ENCODE measurements at places on chromosomes 5 and 9.

GRCh38 chr5:56985936-56986625 is 34.2 kb upstream of the MIER3 start:
- no peak for DNase-seq

- no peak for DNase-seq
Observed at GRCh38 chr5:99600952-99601351, 672.1 kb upstream of the CHD1 start.

- no peak for DNase-seq
Observed at GRCh38 chr5:52139888-52140615, 647.7 kb upstream of the ITGA1 start.

DNA sequence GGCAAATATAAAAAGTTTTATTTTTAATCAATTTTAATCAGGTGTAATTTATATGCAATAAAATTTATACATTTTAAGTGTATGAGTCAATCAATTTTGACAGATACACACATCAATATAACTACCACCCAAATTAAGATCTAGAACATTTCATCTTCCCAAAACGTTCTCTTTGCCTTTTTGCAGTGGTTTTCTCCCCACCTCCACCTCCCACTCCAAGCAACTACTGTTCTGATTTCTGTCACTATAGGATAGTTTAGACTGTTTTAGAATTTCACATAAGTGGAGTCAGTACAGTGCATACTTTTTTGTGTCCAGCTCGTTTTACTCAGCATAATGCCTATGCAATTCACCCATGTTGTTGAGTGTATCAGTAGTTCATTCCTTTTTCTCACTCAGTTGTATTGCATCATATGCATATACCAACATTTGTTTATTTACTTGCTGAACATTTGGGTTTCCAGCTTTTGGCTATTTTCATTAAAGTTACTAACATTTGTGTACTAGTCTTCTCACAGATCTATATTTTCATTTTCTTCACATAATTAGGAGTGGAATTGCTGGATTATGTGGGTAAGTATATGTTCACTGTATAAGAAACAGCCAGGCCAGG is 52.2 kb upstream of the DHFR start:
- DNase-seq = no peak

DNA sequence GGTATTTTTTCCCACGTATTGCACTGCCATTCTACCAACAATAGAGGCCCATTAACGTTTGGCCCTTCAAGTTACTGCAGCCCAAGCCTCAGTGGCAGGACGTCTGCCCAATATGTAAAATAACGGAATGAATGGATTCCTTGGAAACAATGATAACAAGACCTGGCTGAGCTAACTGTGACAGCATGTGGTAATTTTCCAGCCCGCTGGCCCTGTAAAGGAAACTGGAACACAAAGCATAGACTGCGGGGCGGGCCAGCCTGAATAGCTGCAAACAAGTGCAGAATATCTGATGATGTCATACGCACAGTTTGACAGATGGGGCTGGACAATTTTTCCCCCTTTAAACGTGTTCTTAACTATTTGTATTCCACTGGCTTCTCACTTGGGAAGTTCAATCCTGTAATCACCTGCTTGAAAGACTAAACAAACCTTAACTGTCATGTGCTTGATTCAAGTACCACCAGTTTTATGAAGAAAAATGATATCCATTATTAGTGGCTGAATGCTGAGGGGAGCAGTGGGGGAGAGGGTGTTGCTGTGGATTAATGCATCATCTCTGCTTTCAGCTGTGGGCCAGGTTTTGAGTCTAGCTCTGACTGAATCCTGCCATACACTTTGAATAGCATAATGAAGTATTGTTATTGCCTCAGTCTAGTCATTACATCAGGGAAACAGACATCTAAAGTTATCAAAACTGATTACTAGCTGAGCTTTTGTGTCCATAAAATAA is 323.9 kb downstream of the TMEM161B start:
- DNase-seq = no peak

Measured in activated T-cell treated with anti-CD3 and anti-CD28 coated beads, Interleukin-2, amount 50 U/mL, for 4 hours (primary cell).